ENCODE measurements at places on chromosomes 16 and 17.

DNA sequence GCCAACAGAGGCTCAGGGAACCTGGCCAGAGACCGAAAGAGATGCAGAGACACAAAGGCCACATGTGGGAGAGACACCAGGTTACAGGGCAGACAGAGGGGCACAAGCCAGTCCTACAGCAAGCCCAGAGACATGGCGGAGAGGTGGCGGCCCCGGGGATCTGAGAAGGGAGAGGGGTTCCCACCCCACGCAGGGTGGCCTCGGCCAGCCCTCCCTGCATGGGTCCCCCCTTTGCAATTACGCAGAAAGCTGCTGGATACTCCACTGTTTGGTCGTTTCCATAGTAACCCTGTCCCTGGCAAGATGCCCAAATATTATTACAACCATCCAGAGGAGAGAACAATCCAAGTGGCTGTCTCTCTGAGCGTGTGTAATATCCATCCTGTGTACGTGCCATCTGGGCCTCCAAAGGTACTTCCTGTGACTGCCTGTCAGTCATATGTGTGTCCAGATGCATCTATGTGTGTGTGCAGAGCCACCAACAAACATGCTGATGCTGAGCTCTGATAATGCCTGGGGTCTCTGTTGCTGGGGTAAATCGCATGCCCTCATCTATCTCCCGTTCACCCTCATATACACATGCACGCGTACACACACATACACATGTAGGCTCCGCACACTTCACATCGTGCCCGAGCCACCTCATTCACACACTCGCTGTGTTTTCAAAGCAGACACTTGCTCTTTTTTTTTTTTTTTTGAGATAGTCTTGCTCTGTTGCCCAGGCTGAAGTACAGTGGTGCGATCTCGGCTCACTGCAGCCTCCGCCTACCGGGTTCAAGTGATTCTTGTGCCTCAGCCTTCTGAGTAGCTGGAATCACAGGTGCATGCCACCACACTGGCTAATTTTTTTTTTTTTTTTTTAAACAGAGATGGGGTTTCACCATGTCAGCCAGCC lies 5.5 kb downstream of the PCGF2 start:
- no peak for DNase-seq

- DNase-seq = no peak
Observed at GRCh38 chr17:21288571-21289017, 4.1 kb downstream of the MAP2K3 start.

DNA sequence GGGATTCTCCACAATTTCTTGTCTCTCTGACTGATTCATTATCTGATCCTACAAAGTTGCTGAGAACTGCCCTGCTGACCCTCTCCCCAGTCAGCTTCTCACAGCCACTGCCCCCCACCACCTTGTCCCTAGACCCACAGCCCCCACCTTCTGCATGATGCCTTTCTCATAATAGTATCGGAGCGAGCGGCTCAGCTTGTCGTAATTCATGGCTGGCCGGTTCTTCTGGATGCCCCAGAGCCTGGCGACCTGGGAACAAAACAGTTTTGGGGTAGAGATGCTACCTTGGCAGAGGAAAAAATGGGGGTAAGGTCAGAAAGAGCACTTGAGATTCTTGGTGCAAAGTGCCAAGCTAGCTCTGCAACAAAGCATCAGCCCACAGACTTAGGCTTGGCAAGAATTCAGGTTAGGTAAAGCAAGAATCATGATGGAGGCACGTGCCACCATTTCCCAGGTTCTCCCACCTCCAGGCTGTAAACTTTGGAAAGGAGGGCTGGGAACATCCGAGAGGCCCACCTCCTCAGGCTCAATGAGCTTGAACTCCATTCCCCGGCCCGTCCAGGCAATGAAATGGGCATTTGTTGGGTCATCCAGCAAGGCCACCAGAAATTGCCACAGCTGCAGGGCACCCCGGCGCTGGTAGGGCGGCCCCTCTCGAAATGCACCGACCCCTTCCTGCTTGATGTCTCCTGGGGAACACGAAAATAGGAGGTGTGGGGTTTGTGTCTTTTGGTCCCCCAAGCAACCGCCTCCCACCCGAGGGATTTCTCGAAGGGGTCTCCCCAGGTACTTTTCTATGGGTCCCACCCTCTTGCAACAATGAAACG lies 16.9 kb downstream of the ETV4 start:
- no peak for DNase-seq

DNA sequence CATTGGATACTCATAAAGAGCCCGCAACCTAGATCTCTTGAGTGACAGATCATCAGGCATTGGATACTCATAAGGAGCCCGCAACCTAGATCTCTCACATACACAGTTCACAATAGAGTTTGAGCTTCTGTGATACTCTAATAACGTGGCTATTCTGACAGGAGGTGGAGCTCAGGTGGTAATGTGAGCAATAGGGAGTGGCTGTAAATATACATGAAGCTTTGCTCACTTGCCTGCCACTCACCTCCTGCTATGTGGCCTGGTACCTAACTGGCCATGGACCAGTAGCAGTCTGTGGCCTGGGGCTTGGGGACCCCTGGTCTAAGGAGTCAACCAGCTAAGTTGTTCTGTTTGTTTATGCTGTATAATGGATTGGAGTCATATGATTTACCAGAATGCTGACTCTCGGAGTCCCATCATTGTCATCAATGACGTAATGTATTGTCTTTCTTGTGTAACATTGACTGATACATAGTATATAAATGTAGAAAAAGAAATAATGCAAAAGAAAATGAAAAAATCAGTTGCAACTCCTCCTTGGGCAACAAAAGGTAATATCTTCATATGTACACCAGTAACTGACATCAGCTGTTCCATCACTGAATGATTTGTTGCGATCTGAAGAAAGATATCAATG lies 17.5 kb downstream of the ABCA9 start:
- DNase-seq = no peak

- DNase-seq = no peak
Observed at GRCh38 chr17:66904760-66905624, 59.5 kb upstream of the CACNG4 start.

DNA sequence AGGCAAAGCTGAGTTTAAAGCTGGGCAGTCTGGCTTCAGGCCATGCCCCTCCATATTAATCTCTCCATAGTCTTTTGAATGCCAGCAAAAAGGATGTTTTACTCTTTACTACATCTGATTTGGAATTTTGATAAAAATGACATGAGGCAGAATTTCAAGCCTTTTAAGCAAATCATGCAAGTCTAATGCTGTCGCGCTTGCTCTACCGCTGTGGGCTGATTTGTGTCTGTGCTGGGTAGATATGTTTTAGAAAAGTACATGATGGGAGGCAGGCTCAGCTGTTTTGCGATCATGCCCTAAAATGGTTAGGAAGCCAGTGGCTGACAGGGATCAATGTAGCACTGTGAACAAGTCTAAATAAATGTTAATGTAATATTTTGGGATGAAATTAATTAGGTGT lies 311.9 kb downstream of the CA10 start:
- DNase-seq = no peak

GRCh38 chr17:2151358-2152033 lies 96.6 kb downstream of the HIC1 start:
- DNase-seq = no peak

GRCh38 chr17:69405096-69405495 lies 9.4 kb upstream of the MAP2K6 start:
- DNase-seq = no peak

DNA sequence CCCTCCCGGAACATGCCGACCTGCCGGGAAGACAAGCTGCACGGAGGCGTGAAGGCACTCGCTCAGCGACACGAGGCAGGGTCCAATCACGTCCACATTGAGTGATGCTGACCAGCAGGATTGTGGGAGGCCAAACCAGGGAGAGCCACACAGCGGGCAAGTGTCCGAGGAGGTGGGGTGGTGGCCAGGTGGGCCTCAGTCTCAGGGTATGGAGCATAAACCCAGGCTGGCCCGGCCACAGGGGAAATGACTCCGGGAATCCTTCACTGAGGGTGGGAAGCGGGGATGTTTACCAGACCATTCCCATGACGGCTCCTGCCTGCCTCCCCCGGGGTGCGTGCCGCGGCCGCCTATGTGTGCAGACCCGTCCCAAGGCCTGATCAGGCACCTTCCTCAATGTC lies 62.5 kb downstream of the RPH3AL start:
- no peak for DNase-seq

GRCh38 chr17:43757171-43757660 lies 1.4 kb downstream of the SOST start:
- no peak for DNase-seq

GRCh38 chr17:79737046-79737921 lies 6.5 kb downstream of the ENPP7 start:
- DNase-seq = no peak

GRCh38 chr16:24624102-24624501 lies 84.7 kb downstream of the RBBP6 start:
- no peak for DNase-seq

- DNase-seq = no peak
Observed at GRCh38 chr16:59886021-59886420, 1151.9 kb upstream of the GOT2 start.

DNA sequence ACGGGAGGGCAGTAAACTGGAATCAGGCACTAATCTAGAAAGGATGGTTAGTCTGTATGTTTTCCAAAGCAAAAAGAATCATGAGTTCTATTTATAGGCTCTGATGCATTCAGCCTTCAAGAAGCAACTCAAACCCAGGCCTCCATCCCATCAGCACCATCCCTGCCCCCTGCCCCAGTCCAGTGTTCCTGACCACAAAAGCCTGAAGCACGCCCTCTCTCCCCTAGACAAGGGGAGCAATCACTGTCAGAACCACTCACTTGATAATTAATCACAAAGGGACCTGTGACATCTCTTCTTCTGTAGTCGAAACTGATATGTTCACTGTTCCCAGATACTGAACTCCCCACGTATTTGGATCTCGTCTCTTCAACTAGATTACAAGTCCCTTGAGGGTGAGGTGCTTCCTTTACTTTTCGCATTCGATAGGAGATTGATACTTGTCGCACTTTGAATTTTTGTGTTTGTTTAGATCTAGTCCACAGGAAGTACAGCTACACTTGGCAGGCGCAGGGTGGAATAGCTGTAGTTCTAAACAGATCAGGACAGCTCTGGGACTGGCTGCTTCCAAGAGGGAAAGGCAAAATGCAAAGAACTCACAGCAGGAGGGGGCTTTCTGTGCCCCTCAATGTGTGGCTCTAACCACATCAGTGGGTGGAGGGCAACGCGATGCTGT lies 36.4 kb upstream of the CCDC182 start:
- no peak for DNase-seq

DNA sequence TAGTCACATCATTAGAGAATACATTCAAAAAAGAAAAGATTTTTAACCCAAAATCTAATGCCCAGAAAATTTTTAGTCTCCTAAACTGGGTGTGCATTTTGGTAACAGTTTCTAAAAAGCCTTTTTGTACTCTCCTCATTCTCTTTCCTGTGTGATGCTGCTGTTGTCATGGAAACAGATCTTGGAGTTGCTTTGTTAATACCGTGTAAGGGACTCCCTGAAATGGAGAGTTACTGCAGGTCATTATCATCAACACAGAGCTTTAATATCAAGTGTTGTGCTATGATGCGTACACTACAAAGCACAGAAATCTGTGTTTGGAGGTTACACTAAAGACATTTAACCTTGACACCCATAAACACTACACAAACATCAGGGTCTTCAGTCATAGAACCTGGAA lies 216.3 kb downstream of the PRKCA start:
- no peak for DNase-seq

- DNase-seq = no peak
Observed at GRCh38 chr16:78034530-78034929, 12.2 kb downstream of the CLEC3A start.

- no peak for DNase-seq
Observed at GRCh38 chr17:50064253-50065001, 8.5 kb downstream of the ITGA3 start.

GRCh38 chr17:58373923-58374322 lies 21.9 kb upstream of the SUPT4H1 start:
- no peak for DNase-seq

DNA sequence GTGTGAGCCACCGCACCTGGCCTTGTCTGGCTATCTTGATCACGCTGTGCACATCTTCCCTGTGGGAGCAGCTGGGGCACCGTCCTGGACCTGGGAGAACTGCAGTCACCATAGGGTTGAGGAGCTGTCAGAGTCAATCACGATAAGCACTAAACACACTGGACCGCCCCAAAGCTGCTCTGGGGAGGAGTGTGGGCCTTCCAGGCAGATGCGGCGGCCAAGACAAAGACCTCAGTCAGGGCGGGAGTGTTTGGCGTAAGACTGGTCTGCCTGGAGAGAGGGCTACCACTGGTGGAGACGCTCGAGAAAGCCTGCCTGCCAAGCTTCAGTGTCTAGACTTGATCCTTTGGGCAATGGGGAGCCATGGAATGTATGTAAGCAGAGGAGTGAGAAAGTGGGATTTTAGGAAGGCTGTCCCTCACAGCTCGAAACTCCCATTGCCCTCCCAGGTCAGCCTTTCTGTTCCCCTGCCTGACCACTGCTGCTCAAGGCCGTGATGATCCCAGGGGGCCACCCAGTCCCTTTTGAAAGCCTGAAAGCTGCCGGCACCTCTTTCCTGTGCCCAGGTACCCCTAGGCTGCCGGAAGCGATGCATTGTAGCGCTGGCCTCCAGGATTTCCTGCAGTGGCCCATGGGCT lies 29.3 kb upstream of the CIBAR2 start:
- no peak for DNase-seq

- DNase-seq = peak; percentile 32
Observed at GRCh38 chr17:27481327-27481726, 25.1 kb downstream of the KSR1 start.

- DNase-seq = no peak
Observed at GRCh38 chr16:70665806-70666735, 19.7 kb downstream of the IL34 start.

DNA sequence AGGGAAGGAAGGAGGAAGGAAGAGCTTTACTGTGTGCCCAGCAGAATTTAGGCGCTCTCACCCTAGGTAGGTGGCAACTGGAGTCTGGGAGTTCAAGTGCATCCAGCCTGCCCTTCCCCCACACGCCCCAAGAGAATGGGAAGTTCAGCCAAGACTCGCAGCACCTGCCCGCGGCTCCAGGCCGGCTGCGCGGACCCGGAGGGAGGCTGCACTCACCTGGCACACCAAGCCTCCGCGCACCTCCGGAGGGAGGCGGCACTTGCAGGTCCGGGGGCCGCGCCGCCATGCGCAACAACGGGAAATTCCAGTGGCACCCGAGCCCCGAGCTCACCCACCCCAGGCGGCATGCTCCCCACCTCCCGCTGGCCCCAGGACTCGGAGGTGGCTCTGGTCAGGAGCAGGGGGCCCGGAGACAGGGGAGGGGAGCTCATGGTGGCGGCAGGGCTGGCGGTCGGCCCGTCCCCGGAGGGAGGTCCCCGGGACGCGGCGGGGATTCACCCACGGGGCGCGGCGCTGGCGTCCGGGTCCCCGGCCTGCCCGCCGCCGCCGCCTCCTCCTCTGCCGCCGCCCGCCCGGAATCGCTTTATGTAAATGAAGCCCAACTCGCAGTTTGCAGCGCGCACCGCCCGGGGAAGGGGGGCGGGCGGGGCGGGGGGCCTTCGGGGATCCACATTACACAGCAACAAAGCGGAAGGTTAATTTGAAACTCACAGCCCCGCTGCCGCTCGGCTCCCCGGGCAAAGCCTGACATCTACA lies at the start of gene ZFHX3:
TSS of gene ZFHX3 (minus strand) at position 593 of the 756 bp plus-strand sequence. CDS start 87,983 bp downstream, outside the sequence.
- peak; percentile 17 for DNase-seq

- no peak for DNase-seq
Observed at GRCh38 chr16:14251419-14251818, 180.3 kb downstream of the MRTFB start.
